Left kidney (tissue), 8 donors: ENCODE measurements at places on chromosomes 2 and 18. TPM values are rescaled to one million over a fixed set of nuclear protein-coding genes. Genes with fewer than 3 reads are reported as not detected.

- no peak for DNase-seq
Observed at GRCh38 chr2:223501641-223502040, 100.5 kb downstream of the SCG2 start.

The GRHL1 gene
- polyA plus RNA-seq, result 7.2 TPM

The GPR17 gene
- 0.85 TPM for polyA plus RNA-seq

GRCh38 chr2:176130957-176131847 lies 1.7 kb downstream of the HOXD8 start:
- DNase-seq, result no peak

The MYO5B gene
- polyA plus RNA-seq, result 28.6 TPM

- no peak for DNase-seq
Observed at GRCh38 chr2:2742726-2743125, 411.7 kb upstream of the MYT1L start.

DNA sequence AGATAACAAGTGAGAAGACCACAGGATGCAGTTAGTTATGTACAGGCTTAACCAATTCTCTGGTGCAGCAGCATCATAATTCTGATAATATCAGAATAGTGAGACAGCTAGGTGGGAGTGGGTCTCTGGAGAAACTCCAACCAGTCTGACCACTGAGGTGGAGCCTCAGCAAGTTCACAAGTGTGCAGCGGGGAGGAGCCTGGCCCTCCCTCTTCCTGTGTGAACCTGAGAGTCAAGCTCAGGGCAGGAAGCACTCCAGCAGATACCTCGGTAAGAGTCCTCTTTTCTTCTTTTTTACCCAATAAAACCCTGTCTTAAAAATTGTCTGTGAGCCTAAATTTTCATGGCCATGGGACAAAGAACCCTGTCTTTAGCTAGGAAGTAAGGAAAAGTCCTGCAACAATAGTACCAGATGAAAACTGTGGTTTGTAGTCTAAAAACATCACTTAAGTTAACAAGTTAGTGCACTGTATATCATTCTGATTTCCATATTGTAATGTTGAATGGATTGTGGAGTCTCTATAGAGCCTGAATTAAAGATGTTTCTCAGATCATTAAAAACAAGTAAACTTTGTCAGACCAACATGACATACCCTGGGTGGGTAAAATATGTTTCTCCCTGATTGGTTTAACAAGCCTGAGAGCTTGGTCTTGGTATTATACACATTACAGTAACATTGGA lies 370.8 kb downstream of the TMEM182 start:
- DNase-seq, result no peak

- no peak for DNase-seq
Observed at GRCh38 chr2:229640636-229641035, 73.7 kb downstream of the DNER start.

GRCh38 chr2:75608684-75609333 lies 37.8 kb upstream of the MRPL19 start:
- no peak for DNase-seq

The CYP20A1 gene
- polyA plus RNA-seq, result 28.5 TPM

GRCh38 chr2:55134316-55134706 lies 84.1 kb upstream of the RTN4 start:
- no peak for DNase-seq

GRCh38 chr2:177489719-177490301 lies 97.2 kb downstream of the AGPS start:
- DNase-seq, result peak; percentile 68

GRCh38 chr2:165872101-165872791 lies 78.2 kb upstream of the GALNT3 start:
- DNase-seq, result no peak

DNA sequence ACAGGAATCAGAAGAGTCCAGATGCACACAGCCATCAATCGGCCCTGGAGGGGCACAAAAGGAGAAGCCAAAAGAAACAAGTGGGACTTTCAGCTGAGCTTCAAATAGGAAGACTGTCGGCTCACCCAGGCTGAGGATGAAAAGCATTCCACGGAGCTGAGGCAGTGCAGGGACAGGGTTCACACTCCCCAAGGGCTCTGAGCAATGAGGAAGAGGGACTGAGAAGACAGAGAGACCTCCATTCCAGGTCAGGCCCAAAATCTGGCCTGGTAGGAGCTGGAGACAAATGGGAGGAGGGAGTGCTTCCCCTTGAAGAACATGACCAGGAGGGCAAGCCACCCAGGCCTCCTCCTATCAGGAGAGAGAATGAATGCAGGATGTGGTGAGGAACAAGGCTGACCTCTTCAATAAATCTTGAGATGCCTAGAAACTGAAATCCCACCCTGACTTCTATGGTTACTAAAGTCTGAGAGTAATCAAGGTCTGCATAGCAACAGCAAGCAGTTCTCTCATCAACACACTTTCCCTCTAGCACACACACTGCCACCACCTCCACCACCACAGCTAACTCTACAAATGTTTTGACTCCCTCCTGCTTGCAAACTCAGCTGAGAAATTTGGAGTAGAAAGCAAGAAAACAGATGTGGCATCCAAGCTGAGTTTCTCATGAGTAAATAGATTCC lies 434.4 kb downstream of the TNS1 start:
- peak; percentile 57 for DNase-seq

DNA sequence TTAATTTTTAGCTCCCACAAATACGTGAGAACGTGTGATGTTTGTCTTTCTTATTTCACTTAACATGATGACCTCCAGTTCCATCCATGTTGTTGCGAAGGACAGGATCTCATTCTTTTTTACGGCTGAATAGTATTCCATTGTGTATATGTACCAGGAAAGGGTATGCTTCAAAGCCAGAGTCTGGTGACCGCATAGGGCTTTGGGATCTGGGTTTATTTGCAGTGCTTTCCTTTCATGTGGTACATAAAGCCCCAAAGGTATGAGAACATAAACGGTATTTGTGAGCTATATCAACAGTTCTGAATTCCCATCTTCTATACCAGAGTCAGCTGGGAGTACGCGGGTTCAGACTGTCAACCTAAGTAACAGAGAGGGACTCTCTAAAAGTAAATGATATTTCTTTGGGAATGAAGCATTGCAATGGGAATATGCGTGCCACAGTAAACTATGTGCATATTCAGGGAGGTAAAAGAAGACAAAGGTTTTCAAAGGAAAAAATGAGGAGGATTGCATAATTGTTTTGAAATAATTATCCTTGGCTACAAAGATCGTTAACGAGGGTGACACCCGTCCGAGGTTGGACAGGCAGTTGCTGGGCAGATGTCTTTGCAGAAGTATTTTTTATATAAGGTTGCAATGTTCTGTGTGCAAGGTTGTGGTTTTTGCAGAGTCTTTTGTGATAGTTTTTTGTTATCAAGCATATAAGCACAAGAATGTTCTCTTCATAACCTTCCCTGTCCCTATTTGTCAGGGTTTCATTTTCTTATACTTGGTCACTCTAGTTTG lies 24.4 kb downstream of the CRYGD start:
- DNase-seq, result no peak

The EIF5B gene
- polyA plus RNA-seq, result 84.8 TPM

The FZD7 gene
- polyA plus RNA-seq, result 64.1 TPM

DNA sequence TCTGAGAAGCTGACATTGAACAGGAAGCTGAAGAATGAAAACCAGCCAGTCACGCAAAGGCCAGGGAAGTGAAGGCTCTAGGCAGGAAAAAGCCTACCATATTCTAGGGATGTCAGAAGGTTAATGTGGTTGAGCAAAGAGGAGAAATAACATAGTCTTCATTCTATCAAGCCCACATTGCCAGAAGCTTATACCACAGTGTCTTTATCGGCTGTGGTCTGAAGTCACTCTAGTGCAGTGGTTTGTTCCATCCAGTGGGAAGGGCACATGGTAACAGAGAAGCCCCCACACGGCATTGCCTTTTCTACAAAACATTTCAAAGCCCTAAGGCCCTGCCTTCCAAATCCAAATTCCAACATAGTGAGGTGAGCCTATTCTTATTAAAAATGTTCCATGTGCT lies 311.3 kb downstream of the TNS1 start:
- no peak for DNase-seq

The MAT2A gene
- 467 TPM for polyA plus RNA-seq

The NETO1 gene
- polyA plus RNA-seq, result 2.4 TPM

The ANKRD62 gene
- 0.10 TPM for polyA plus RNA-seq

GRCh38 chr2:4139316-4139715 lies 435.9 kb downstream of the DCDC2C start:
- DNase-seq, result no peak

The MBP gene
- 17.1 TPM for polyA plus RNA-seq

DNA sequence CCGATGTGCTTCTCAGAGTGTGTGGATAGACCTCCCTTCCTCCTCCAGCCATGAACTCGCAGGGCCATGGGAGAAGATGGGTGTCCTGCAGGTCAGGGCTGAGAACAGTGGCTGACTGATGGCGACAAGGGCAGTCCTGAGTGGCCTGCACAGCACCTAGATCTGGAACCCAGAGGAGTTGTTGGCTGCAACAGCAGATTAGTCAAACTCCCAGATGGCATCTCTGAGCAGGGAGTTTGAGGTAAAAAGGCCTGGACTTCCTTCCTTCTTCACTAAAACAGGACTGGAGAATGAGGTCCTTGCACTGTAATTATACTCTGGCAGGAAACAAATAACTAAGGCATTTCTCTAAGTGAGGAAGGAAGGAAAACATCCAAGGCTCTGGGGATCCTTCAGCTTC lies 160.8 kb downstream of the MYCN start:
- DNase-seq, result no peak

The LYG2 gene
- 1.0 TPM for polyA plus RNA-seq

DNA sequence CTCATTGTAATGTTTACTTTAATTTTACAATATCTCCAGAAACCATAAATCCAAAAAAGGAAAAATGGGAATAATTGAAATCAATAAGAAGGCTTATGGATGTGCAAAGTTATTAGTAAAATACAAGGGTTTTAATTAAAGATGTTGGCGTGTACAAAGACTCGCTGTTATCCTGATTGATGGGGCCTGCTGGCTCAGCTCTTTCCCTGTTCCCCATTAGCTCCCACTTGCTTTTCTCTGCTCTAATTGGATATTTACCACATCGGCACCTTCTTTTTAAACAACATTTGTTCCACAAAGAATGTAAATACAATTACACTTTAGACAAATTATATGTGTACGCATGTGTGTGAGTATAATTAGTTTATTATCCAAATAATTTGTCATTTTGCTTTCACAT lies 796.6 kb downstream of the ERBB4 start:
- DNase-seq, result no peak

GRCh38 chr18:49016648-49017539 lies 66.1 kb upstream of the SMAD7 start:
- DNase-seq, result peak; percentile 50

DNA sequence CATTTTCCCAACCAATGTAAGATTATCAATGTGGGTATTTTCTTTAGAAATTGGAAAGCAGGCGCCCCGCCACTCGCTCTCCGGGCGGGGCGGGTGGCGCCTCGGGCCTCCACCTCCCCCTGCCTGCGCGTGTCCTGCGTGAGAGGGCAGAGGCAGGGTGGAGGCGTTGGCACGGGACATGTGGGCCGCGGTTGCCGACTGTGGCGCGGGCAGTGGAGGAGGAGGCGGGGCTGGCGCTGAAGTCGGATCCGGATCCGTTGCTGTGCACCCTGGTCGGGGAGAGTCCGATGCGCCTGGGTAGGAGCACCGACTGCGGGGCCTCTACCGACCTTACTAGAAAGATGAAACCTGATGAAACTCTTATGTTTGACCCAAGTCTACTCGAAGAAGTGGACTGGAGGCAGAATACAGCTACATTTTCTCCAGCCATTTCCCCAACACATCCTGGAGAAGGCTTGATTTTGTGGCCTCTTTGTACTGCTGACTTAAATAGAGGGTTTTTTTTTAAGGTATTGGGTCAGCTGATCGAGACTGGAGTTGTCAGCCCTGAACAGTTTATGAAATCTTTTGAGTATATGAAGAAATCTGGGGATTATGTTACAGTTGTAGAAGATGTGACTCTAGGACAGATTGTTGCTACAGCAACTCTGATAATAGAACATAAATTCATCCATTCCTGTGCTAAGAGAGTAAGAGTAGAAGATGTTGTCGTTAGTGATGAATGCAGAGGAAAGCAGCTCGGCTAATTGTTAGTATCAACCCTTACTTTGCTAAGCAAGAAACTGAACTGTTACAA lies 37.9 kb downstream of the PMS1 start:
- DNase-seq, result no peak

DNA sequence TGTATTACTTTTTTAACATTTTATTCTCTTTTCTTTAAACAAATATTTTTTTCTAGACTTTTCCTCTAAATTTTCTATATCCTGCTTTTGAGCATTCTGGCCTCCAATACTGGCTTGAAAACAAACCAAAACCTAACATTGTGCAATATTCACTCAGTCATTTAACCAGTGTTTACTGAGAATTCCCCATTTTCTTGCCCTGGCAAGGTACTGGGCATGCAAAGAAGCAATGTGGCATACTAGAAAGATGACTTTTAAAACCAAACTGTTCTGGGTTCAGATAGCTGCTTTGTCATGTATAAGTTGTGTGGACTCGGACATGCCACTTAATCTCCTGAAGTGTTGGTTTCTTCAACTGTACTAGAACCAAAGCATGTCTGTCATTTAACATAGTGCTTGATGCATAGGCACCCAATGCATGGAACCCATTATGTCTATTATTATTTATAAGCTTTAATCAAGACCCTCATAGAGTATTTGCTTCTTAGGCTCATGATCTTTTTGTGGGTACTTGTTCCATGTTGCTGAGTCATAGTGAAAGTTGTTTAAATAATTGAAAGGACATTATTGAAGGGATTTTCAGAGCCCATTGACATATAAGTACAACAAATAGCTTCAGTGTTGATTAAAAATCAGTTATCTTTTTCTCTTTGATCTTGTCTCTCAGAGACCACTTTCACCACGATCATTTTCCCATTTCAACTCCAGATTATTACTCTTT lies 185.4 kb upstream of the OSR1 start:
- no peak for DNase-seq

The CELF4 gene
- polyA plus RNA-seq, result 2.9 TPM

The GALNT13 gene
- polyA plus RNA-seq, result 2.8 TPM

DNA sequence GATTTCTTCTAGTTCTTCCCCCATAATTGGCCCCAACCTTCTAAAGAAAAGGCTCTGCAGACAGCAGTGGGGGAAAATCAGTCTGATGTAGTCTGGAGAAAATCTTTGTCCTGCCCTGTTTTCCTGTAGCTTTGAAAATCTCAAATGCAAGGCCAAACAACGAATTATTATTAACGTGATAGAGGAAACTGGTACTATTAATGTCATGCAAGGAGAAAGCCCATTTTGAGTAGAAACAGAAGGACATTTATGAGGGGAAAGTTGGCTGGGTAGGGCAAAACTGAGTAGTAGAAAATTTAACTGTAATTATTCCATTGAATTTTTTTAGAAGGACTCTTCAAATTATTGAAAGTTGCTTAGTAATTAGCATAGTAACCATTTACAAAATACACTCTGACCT lies 98.8 kb downstream of the FMNL2 start:
- no peak for DNase-seq

DNA sequence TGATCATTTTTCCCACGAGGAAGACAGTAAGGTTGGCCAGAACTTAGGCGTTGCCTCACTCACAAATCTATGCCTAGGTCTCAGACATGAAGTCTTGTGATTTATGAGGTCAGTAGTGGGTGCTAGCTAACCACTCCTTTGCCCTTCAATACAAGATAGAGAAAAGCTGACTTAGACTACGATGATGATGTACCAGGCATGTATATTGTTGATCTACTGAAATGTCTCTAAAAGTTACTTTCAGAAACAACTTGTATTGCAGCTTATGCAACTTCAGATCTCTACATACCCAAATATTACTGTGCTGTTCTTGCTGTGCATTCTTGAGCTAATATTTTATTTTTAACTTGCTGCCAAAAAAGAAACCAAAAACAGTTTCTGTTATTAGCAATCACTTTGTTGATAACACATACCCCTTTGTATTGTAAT lies 30.6 kb downstream of the MAPRE2 start:
- DNase-seq, result no peak

The ANKRD30BL gene
- 0.85 TPM for polyA plus RNA-seq

The TLX2 gene
- polyA plus RNA-seq, result 0.07 TPM

GRCh38 chr2:238060542-238061314 lies at the start of gene SCLY:
SCLY (plus strand) TSS chr2:238061001; CDS start chr2:238061055, 54 bp downstream.
- DNase-seq, result peak; percentile 97

- no peak for DNase-seq
Observed at GRCh38 chr18:70522183-70522680, 233.4 kb downstream of the SOCS6 start.
